ENCODE measurements at places on chromosomes 6 and 20.

GRCh38 chr6:167548451-167548850 is 223.6 kb downstream of the TTLL2 start:
- DNase-seq = no peak

GRCh38 chr6:156597095-156597494 is 180.1 kb upstream of the ARID1B start:
- DNase-seq = no peak

DNA sequence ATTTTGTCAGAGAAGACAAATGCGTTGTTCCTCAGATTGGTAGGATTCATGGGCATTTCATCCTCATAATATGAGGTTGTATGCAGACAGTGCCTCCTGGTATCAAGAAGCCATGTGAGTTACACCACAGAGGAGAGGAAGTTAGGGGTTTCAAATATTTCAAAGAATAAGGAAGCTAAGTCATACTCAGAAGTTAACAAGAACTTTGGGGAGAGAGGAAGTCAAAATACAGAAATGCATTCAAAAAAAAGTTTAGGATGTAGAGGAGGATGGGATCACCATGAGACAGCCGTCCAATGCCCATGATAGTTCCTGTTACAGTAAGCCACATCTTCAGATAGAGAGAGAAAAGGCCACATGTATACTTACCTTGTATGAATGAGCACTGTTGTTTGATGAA is 22.3 kb downstream of the HLA-DOB start:
- no peak for DNase-seq

- no peak for DNase-seq
These were observed 195.5 kb downstream of the EPM2A start for GRCh38 chr6:145539831-145540230.

DNA sequence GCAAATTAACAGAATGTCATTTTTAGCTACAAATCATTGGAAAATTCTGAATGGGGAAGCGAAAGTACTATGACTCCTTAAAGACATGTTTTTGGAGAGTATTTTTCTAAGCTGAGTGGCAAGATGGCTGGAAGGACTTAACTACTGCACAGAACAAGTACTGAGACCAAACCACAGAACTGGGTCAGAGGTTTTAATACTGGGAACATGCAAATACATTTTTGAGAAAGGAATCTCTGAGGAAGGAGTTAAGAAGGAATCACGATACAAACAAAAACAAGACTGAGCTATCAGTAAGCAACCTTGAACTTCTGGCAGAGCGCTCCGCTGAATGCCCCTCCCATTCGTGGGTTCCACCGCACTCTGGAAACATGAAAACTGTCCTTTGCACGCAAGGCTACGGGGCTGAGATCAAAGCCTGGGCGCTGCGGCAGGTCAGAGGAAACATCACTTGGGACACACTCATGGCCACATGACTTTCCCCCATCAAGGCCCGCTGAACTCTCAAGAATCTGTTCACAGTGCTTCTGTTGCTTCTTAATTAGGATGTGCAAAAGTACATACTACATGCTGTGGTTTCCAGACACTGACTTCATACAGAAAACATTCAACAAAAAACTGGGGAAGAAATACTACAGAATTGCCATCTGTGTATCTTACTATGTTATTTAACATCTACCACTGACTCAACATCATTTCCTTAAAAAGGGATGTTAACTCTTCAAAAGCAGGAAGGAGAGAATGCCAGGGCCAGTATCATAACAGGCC is 27.8 kb downstream of the SLC23A2 start:
- DNase-seq = no peak

- DNase-seq = no peak
These were observed 7.9 kb downstream of the EXOC2 start for GRCh38 chr6:684831-685636.

DNA sequence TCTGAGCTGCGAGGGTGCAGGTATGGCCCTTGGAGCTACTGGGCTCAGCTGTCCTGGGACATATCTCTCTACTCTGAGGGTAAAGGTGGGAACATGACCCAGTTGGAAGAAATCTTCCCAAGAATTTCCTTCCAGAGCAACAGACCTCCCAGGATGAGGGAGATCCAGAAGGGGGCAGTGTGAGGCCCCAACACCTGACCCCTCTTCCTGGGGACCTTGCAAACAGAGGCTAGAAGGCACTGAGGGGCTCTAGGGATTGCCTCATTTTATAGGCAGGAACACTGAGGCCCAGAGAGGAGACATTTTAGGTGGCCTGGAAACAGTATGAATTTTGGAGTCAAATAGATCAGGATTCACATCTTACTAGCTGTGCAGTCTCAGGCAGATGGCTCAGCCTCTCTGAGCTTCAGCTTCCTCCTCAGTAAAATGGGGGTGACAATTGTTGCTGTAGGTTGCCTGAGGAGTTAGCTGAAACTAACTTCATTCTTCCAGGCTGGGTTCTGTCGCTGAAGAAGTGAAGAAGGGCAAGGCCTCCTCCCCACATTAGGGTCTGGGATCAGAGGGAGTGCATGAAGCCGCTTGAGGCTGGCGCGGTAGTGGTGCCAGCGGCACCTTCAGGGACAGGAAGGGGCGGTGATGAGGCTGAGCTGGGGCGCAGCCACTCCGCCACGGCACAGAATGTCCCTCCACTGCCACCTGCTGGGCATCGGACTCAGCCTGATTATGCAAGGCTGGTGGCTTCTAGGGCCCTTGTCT is 11.4 kb downstream of the KCNK17 start:
- DNase-seq = peak; percentile 46

DNA sequence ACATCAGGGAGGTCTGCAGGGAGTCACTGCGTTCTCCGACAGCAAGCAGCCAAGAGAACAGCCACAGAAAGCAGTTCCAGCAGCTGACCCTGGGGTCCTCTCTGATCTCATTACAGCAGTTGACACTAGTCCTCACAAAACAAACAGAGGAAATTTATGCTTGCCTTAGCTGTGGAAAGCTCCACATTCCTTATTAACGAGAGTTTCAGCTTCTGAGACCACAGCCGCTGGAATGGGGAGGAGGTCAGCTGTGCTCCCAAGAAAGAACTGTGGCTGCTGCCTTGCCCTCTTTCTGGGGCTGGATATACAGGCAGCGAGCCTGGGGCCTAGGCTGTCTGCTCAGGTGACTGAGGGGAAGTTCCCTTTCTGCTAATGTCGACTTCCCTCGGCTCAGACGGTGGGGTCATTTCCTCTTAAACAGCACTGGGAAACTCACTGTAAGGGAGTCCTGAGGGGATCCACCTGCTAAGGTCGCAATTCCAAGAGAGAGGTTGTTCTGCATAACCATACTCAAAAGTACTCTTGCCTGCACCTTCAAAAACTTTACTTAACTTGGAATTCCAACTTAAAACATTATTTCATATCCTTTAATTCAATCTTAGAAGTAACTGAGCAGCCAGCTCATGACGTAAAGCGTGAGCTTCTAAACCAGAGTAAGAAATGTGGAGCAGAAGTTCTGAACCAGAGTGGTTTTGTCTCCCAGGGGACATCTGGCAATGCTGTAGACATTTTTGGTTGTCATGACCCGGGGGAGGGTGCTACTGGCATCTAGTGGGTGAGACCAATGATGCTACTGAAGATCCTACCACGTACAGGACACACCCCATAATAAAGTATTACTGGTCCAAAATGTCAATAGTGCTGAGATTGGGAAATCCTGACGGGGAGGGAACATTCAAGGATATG is 80.3 kb downstream of the BACH2 start:
- DNase-seq = peak; percentile 60

DNA sequence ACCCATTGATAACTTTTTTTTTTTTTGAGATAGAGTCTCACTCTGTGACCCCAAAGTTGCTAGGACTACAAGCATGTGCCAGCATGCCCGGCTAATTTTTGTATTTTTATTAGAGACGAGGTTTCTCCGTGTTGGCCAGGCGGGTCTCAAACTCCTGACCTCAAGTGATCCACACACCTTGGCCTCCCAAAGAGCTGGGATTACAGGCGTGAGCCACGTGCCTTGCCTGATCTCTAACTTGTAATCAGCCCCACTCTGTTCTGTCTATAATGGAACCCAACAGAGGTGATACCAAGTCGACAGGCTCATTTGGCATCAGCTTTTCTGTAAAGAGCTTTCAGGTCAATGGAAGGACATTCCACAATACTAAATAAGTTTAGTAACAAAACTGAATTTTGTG is 99.4 kb downstream of the HFE start:
- no peak for DNase-seq

- no peak for DNase-seq
These were observed 7.2 kb upstream of the THEMIS start for GRCh38 chr6:127907960-127908640.

DNA sequence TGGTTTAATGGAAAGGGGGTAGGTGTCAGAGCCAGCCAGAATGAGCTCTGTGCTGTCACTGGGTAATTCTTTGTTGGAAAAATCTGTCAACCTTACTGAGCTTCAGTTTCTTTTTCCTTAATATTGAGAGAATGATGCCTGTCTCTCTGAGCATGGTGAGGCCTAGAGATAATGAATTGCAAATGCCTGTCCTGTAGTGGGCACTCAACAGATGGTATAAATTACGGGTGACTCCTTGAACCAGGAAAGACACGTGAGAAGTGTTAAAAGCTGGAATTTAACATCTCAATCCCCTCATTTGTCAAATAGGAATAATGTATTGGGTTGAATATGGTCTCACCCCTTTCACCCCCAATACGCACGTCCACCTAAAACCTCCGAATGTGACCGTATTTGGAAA is 74.9 kb downstream of the ADTRP start:
- DNase-seq = no peak

DNA sequence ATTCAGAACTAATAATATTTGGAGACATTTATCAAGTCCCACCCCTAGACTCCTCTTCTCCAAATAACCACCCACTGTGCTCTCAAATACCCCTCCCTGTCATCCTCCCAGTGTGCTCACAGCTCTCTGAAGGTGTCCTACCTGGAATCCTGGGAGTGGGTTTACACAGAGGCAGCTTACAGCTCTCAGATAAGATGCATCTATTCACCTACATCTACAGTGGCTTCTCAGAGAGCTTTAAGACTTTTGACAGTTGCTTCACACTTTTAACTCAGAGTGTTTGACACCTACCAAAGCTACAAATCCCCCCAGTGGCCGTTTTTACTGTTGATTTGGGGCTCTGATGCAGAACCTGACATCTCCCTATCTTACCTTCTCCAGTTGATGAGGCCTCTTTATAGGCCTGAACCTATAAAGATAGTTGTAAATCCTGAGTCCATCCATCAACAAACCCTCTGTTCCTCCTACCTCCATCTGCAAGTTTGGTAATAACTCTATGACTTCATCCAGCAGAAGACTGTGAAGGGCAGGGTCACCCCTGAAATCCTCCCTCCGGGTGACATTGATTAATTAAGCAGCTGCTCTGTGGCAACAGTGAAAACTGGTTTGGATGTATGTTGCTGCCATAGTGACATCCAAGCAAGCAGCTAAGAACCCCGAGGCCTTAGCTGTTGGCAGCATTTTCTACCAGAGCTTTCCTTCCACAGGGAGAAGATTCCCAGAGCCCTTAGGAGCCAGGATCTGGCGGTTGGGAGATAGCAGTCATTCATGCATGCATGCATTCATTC is 226.1 kb upstream of the RREB1 start:
- no peak for DNase-seq
